ENCODE measurements at places on chromosomes 5 and 9.

GRCh38 chr5:114360816-114361723 lies 800 bp upstream of the KCNN2 start:
- no peak for DNase-seq

DNA sequence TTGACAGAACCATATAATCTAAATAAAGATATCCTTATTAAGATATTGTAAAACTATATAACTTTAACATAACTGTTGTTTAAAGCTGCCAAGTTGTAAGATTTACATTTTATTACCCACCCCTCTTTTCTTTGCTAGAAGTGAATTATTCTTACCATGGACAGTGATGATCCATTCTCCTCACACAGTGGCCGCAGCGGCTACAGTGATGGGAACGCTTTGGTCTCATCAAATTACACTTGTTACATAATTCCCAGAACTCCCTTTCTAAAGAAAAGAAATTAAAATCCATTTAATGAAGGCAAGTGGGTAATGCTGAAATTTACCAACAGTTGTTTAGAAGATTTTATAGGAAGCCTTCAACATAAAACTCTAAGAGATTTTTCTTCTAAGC lies 31.2 kb downstream of the ZDHHC21 start:
- DNase-seq, result no peak

- peak; percentile 32 for DNase-seq
Measured at GRCh38 chr9:88236511-88237478, 98.5 kb upstream of the SPATA31C2 start.

- no peak for DNase-seq
Measured at GRCh38 chr5:78360674-78360923, 182 bp downstream of the SCAMP1 start.

- peak; percentile 75 for DNase-seq
Measured at GRCh38 chr5:94983861-94984535, 300.9 kb downstream of the MCTP1 start.

DNA sequence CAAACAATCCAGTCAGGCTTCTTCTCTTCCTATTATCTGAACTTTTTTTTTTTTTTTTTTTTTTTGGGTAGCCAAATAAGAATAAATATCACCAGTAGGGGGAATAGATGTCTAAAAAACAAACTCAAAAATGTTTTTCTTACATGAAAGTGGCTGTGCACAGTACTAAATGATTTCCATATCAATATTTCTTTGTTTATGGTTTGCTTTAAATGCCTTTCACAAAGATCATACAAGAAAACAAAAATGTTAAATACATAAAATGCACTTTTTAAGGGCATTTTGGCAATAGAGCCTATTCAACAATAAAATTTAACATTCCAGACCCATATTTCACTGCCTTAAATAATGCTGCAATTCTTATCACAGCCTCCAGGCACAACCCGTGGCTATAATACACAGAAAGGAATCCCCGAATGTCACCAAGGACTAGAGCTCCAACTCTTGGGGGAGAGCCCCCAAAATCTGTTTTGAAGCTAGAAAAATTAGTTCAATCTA lies 91.1 kb upstream of the TBCA start:
- DNase-seq, result peak; percentile 14

DNA sequence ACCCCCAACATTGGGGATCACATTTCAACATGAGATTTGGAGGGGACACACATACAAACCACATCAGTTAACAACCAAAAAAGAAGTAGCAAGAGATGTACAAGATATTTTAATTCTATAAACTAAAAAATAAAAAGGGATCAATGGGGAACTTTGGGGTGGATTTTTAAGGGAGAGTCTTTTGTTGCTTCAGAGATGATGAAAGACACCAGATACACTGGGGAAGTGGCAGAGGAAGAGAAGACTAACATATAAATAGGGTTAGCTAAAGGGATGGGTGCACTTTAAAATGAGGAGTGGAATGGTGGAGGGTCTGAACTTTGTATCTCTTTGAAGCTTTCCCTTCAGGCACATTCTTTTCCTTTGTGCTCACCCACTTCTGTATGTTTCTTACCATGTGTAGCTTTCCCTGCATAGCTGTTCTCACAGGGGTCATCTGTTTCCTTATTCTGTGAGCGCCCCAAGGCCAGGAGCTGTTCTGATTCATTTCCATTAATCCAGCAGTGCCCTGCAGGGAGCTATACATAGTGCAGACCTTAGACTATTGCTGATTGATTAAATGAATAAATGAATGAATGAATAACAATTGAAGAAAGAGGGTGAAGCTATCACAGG lies 531.6 kb upstream of the KLF4 start:
- DNase-seq, result no peak

DNA sequence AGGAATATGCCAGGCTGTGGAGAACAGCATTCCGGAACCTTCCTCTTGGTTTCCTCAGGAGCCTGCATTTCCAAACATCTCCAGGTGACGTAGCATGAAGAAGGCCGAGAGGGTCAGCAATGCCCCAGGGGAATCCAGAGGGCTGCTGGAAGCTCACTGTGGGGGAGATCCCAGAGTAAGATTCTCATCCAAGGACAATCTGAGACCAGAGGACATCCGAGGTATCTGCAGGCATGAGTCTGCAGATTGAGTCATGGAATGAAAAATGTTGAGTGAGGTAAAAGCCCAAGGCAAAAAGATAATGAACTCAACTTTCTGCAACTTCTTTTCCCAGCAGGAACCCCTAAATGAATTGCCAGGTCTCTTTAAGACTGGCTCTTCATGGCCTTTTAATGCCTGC lies 73.5 kb downstream of the KIF4B start:
- DNase-seq, result no peak

DNA sequence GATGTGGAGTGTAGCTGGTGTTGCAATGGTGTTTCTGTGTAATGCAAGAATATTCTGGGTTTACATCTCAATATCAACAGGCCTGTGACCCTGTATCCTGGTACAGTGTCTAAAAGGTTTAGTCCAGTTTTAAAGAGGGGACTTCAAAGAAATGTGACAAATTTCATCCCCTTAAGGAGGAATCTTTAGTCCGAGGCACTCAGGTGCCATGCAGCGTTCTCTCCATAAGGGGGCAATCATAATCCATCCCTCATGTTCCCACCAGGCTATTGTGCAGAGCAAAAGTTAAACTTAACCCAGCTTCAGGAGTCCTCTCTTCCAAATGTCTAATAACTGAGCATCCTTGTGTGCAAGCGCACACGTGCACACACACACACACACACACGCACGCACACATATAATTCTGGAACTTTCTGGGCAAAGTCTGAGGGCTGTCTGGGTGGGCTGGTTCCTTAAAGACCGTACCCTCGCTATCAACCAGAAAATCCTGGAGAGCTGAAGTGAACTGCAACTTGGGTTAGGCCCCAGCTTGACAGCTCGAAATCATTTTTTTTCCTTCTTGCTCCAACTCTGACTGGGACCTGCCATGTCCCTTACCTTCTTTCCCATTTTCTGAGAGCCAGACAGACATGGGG lies 46.0 kb downstream of the CRB2 start:
- DNase-seq, result peak; percentile 38

- DNase-seq, result no peak
Measured at GRCh38 chr9:129237164-129237611, 59.1 kb upstream of the IER5L start.

GRCh38 chr5:179408611-179409010 lies 63.4 kb upstream of the ADAMTS2 start:
- DNase-seq, result no peak

DNA sequence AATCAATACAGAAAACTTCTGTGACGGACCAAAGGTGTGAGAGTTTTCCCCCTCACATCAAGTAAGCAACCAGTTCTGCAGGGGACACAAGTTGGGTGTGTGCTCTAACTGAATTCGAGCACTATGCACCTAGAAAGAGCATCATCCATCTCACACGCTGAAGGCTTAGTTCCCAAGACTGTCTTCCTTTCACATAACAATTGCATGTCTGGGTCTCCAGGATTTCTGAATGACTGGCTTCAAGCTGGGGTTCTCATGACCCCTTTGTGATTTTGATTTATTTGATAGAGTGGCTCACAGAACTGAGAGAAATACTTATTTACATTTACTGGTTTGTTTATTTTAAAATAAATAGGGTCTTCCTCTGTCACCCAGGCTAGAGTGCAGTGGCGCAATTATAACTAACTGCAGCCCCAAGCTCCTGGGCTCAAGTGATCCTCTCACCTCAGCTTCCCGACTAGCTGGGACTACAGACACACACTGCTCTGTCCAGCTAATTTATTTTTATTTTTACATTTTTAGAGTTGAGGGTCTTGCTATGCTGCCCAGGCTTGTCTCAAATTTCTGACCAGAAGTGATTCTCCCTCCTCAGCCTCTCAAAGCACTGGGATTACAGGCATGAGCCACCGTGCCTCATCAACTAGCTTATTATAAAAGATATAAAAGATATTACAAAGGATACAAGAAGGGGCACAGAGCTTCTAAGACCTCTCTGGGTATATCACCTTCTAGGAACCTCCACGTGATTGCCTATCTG lies 316.7 kb upstream of the CDH12 start:
- DNase-seq, result no peak

GRCh38 chr5:134070725-134071613 lies 43.5 kb upstream of the TCF7 start:
- no peak for DNase-seq

DNA sequence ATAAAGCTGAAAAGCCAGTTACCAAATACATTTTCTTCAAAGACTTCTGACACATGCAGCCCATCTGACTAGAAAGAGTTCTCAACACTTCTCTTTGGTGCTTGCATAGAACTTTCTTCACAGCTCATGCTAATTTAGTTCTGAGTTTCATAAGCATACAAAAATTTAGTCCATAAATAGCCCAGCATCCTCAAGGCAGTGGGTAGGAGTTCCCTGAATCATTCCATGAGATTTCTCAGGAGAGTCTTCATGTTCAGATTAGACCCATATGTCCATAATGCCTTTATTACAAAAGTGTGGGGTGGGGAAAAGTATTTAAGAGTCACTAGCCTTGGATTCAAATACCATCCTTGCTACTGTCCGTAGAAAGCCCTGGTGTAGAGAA lies 290.2 kb upstream of the RGMB start:
- DNase-seq, result peak; percentile 90

DNA sequence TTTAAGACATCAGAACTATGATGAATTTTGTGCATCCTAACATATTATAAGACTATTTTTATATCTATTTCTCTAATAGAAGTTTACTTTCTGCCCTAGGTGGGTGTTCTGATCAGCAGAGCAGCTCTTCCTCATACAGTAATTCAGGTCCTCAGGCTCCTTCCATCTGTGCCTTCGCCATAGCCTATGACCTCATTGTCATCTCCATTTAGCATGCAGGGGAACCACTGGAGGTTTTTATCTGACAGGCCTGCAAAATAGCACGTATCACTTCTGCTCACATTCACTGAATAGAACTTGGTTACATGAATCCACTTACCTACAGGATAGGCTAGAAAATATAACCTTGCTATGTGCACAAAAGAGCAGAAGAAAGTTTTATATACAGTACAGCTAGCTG lies 159.4 kb upstream of the CCNH start:
- DNase-seq, result no peak

- no peak for DNase-seq
Measured at GRCh38 chr5:73747696-73748380, 121.8 kb downstream of the ARHGEF28 start.

DNA sequence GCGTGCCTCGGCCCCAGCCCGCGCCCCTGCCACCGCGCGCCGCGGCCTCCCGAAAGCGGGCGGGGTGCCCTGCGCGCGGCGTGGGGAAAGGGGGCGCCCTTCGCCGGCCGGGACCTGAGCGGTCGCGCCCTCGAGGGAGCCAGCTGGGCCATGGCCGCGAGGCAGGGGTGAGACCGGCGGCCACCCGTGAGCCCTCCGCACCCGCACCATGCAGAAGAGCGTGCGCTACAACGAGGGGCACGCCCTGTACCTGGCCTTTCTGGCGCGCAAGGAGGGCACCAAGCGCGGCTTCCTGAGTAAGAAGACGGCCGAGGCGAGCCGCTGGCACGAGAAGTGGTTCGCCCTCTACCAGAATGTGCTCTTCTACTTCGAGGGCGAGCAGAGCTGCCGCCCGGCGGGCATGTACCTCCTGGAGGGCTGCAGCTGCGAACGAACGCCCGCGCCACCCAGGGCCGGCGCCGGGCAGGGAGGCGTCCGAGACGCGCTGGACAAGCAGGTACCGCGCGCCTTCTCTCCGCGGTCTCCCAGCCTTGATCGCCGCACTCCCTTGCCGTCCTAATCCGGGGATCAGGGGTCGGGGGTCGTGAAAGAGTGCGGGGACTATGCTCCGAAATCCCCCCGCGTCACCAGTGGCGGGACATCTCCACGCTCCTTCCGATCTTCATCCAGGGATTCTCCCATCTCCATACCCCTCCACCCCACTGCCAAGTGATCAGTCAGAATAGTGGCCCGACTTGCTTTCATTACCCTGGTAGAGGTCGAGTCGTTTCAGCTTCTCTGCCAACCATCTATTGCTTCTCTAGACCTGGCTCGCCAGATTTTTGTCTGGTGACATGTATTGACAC lies 590 bp downstream of the RASGRF2 start:
- DNase-seq, result peak; percentile 50

DNA sequence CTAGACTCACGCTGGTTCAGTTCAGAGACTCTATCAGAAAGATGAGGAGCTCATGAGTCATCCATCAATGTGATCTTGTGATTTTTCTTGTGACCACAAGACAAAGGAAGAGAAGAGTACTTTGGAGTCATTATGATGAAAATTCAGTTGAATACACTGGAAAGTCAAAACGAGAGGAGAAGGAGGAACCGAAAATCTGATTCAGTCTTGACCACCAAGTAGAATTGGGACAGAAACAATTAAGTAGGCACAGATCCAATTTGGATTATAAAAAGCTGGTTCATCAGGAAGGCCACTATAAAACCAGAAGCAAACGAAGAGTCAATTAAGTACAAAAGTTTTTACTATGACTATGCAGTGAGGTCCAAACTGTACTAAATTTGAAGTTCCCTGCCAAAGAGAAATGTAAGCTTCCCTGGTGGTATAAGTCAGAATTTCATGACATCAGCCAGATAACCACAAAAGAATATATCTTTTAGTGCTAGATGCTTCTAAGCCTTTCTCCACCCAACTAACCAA lies 90.9 kb downstream of the THBS4 start:
- peak; percentile 55 for DNase-seq

DNA sequence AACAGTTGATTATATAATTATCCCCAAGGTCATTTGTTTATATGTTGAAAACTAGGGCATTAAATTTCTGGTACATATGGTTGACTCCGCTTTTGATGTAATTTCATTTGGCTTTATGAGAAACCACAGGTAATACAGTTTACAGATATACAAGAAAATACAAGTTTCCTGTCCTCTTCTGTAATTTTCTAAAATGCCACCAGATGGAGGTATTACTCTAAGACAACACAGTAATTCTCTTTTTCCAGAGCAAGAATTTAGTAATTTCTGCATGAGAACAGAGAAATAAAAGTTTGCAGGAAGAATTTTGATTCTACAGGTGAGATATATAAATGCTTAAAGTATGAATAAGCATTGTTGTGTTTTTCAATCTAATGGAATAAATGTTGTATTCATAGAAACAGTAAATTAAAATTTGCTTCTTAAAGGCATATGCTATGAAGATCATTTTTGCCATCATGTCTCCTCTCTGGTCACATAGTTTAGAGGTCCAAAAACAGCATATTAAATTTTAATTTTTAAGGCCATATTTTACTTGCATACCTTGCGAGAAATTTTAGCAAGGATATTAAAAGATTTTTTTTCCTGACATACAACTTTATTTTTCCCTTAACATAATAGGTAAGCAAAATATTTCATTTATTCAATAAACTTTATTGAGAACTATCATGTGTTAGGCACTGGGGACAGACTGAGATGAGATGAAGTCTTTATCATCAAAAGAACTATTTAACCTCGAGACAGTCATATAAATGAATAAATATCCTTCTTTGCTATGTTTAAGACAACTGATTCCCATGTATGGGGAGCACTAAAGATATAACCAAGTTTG lies 22.7 kb downstream of the CHD1 start:
- peak; percentile 31 for DNase-seq

Data from fibroblast of gingiva (primary cell).